ENCODE measurements at places on chromosomes 5 and 9.

GRCh38 chr9:76510041-76510440 lies 51.1 kb downstream of the GCNT1 start:
- DNase-seq, result no peak

- no peak for DNase-seq
Observed at GRCh38 chr9:122192261-122192875, 32.7 kb downstream of the MORN5 start.

- no peak for DNase-seq
Observed at GRCh38 chr9:109164042-109164441, 3.0 kb downstream of the FRRS1L start.

- no peak for DNase-seq
Observed at GRCh38 chr5:113110117-113110516, 133.5 kb downstream of the DCP2 start.

GRCh38 chr5:159884917-159885620 lies 31.2 kb upstream of the ADRA1B start:
- DNase-seq, result no peak
